Activated B cell treated with CpG ODN at 0.5 μM for 24 hours (primary cell): ENCODE measurements at places on chromosomes 7 and 10. TPM values are rescaled to one million over a fixed set of nuclear protein-coding genes. Genes with fewer than 3 reads are reported as not detected.

GRCh38 chr7:2014391-2015241 is 218.1 kb downstream of the MAD1L1 start:
- no peak for DNase-seq
- H3K27me3 ChIP-seq = no peaks in the 10 kb centered on the region
- no peak overlapping the region for H3K4me3 ChIP-seq
- peaks cover 24% of the 10 kb centered on the region for H3K36me3 ChIP-seq
- H3K4me1 ChIP-seq = peaks cover 20% of the 10 kb centered on the region

DNA sequence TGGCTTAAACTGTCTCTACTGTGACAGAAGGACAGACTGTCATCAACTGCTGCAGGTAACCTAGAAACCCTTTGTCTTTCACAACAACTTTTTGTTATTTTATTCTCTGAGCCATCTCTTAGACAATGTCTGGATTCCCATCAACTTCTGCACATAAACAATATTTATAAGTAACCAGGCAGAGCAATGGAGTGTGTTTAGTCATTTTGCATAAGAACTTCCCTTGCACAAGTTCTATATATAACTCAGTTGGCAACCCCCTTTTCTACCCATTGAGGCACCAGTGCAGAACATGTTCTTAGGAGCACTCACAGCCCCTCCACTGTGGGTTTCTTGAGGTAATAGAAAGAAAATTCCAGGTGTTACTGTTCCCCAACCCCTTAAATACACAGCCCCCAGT is 65.0 kb upstream of the IL6 start:
- H3K36me3 ChIP-seq = peaks cover 46% of the 10 kb centered on the region
- peak overlapping the region; percentile 95 for H3K27ac ChIP-seq
- H3K27me3 ChIP-seq = no peaks in the 10 kb centered on the region
- no peak for DNase-seq

DNA sequence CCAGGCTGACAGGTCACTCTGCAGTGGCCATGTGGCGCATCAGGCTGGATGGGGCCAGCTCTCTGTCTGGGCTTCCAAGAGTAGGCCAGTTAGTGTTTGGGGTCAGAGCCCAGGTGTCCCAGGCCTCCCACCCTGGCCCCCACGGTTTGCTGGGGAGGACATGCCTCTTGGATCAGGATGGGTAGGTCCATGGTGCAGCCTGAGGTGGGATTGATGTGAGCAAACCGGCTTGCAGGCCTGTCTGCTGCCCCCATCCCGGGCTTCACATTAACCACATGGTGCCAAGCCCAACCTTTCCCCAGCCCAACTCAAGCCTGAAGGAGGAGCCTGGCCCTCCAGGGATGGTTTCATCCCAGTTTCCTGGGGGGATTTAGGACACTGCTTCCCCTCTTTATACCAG is 39.2 kb downstream of the LDB3 start:
- H3K4me3 ChIP-seq = no peak overlapping the region
- peaks cover 10% of the 10 kb centered on the region for H3K4me1 ChIP-seq
- no peak for DNase-seq

GRCh38 chr10:99292159-99292558 is 37.0 kb upstream of the CNNM1 start:
- no peak for DNase-seq
- H3K27ac ChIP-seq = no peak overlapping the region
- peaks cover 7% of the 10 kb centered on the region for H3K27me3 ChIP-seq
- H3K36me3 ChIP-seq = no peaks in the 10 kb centered on the region

DNA sequence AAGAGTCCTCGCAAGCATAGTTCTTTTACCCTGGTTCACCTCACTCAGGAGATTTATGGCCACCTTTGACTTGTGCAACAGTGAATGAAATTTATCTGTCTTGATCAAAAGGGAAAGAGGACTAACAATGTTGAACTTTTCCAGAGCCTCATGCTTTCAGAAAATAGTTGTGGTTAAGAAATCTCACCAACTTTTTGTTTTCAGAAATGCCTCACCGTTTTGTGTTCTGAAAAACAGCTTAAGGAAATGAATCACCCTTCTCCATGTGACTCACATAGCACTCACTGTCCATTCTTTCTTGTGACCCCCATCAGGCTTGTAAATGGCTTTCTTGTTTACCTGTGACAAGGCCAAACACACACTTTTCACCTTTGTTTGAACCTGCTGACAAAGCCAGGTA is 148.6 kb upstream of the FAM3C start:
- H3K27ac ChIP-seq = no peak overlapping the region
- no peaks in the 10 kb centered on the region for H3K36me3 ChIP-seq
- no peak for DNase-seq
- H3K27me3 ChIP-seq = no peaks in the 10 kb centered on the region

GRCh38 chr10:45513551-45513950 is 139.5 kb downstream of the ALOX5 start:
- no peaks in the 10 kb centered on the region for H3K27me3 ChIP-seq
- DNase-seq = no peak
- no peak overlapping the region for H3K4me3 ChIP-seq

GRCh38 chr7:100003711-100004661 is 11.4 kb upstream of the ZKSCAN1 start:
- H3K27me3 ChIP-seq = no peaks in the 10 kb centered on the region
- no peak for DNase-seq
- H3K4me3 ChIP-seq = no peak overlapping the region
- no peak overlapping the region for H3K27ac ChIP-seq

GRCh38 chr10:12588091-12588860 is 238.9 kb downstream of the CAMK1D start:
- no peaks in the 10 kb centered on the region for H3K27me3 ChIP-seq
- no peak for DNase-seq
- peaks cover 59% of the 10 kb centered on the region for H3K4me1 ChIP-seq
- peak overlapping the region; percentile 32 for H3K4me3 ChIP-seq
- H3K36me3 ChIP-seq = peaks cover 48% of the 10 kb centered on the region
- H3K27ac ChIP-seq = no peak overlapping the region

DNA sequence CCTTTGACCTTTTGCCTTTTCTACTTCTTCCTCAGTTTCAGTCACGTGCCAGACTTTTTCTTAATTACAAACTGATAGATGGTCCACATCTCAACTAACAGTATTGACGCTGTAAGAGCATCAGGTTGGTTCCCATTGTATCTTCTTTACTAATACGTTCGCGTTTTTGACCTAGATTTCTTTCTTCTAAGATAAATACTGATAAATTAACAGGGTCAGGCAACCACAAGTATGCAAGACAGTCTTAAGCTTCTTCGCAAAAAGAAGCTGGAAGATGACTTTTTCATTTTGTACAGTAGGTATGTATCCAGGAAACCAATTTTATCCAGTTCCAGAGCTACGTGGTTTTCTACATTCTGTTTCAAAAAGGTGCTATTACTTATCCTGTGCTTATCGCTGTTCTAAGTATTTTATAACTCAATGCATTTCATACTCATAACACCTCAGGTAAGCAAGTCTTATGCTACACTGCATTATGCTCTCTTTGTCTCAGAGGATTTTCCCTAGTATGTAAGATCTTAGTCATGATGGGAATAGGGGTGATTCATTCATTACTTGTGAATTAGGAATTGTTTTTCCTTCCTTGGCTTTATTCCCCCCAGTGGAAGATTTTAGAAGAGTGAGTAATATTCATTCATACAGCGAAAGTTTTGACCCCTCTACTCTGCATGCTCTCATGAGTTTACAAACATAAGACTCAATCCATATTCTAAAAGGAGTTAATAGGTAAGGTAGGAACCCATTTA is 955 bp downstream of the DUS4L start:
- peaks cover 9% of the 10 kb centered on the region for H3K36me3 ChIP-seq
- DNase-seq = no peak
- peak overlapping the region; percentile 82 for H3K27ac ChIP-seq
- no peaks in the 10 kb centered on the region for H3K27me3 ChIP-seq
- H3K4me3 ChIP-seq = peak overlapping the region; percentile 93
- peaks cover 41% of the 10 kb centered on the region for H3K4me1 ChIP-seq

DNA sequence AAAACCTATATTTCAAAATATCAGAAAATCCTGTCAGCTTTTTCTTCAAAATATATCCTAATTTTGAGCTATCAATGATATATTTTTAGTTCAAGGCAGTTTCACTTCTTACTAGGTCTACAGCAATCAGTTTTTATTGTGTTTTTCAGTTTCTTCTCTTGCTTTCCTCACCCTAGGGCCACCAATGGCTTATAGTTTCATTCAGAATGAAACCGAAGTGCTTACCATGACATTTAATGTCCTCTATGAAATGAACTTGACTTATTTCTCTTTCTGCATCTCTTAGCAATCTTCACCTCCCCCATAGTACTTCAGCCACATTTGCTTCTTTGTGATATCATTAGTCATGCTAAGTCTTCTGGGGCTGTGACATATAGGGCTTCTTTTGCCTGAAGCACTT is 100.3 kb downstream of the ARL5B start:
- H3K4me3 ChIP-seq = no peak overlapping the region
- H3K36me3 ChIP-seq = no peaks in the 10 kb centered on the region

GRCh38 chr10:131901181-131901829 is 497 bp downstream of the PPP2R2D start:
- H3K27ac ChIP-seq = peak overlapping the region; percentile 80
- peaks cover 6% of the 10 kb centered on the region for H3K27me3 ChIP-seq
- H3K36me3 ChIP-seq = peaks cover 14% of the 10 kb centered on the region
- DNase-seq = peak; percentile 61

DNA sequence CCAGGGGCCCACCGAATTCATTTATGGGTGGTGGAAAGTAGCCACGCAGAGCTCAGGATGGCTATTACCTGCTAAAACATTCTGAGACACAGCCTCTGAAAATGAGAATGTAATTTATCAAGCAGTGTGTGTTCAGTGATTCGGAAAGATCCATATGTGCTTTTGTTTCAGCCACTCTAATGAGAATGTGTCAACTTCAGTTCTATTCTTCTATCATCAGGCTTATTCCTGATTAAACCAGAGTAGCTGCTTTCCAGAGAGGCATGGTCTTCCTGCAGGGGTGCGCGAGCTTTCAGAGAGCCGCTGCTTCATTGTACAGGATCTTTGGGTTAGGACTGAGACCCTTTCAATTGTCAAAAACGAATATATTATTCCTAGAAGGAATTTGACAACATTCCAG is 167.6 kb downstream of the OTUD1 start:
- no peak for DNase-seq
- H3K27ac ChIP-seq = no peak overlapping the region
- peaks cover 2% of the 10 kb centered on the region for H3K27me3 ChIP-seq
- H3K36me3 ChIP-seq = no peaks in the 10 kb centered on the region
- no peak overlapping the region for H3K4me3 ChIP-seq

- H3K27ac ChIP-seq = no peak overlapping the region
- H3K4me3 ChIP-seq = no peak overlapping the region
- peaks cover 7% of the 10 kb centered on the region for H3K4me1 ChIP-seq
- no peak for DNase-seq
These were observed 44.8 kb downstream of the CLIP2 start for GRCh38 chr7:74334030-74334429.

GRCh38 chr10:55224007-55224781 is 423.2 kb upstream of the PCDH15 start:
- no peaks in the 10 kb centered on the region for H3K36me3 ChIP-seq
- no peaks in the 10 kb centered on the region for H3K27me3 ChIP-seq
- no peak overlapping the region for H3K4me3 ChIP-seq
- no peaks in the 10 kb centered on the region for H3K4me1 ChIP-seq

DNA sequence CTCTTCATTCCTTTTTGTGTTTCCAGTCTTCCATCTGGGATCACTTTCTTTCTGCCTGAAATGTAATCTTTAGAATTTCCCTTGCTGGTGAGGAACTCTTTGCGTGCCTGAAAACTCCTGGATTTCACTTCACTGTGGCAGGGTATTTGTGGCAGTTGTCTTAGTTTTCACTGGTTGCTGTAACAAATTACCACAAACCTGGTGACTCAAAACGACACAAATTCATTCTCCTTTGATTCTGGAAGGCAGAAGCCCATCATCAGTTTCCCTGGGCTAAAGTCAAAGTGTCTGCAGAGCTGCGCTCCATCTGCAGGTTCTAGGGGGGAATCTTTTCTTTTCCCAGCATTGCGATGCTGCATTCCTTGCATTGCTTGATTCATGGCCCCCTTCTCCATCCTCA is 109.3 kb downstream of the RBM20 start:
- no peaks in the 10 kb centered on the region for H3K36me3 ChIP-seq
- no peak overlapping the region for H3K27ac ChIP-seq
- no peak overlapping the region for H3K4me3 ChIP-seq
- DNase-seq = no peak
- no peaks in the 10 kb centered on the region for H3K4me1 ChIP-seq

DNA sequence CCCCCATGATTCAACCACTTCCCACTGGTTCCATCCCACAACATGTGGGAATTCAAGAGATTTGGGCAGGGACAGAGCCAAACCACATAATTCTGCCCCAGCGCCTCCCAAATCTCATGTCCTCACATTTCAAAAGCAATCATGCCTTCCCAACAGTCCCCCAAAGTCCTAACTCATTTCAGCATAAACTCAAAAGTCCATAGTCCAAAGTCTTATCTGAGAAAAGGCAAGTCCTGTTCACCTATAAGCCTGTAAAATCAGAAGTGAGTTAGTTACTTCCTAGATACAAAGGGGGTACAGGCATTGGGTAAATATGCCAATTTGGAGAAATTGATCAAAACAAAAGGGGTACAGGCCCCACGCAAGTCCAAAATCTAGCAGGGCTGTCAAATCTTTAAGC is 272.9 kb downstream of the MAGI2 start:
- H3K27me3 ChIP-seq = no peaks in the 10 kb centered on the region
- H3K36me3 ChIP-seq = no peaks in the 10 kb centered on the region
- no peak overlapping the region for H3K4me3 ChIP-seq
- no peak overlapping the region for H3K27ac ChIP-seq

- H3K36me3 ChIP-seq = no peaks in the 10 kb centered on the region
- no peaks in the 10 kb centered on the region for H3K4me1 ChIP-seq
- H3K4me3 ChIP-seq = no peak overlapping the region
- H3K27ac ChIP-seq = no peak overlapping the region
These were observed 7.2 kb upstream of the MBL2 start for GRCh38 chr10:52779541-52780390.

- no peak overlapping the region for H3K27ac ChIP-seq
- DNase-seq = no peak
- no peaks in the 10 kb centered on the region for H3K36me3 ChIP-seq
- H3K4me3 ChIP-seq = no peak overlapping the region
- H3K4me1 ChIP-seq = peaks cover 5% of the 10 kb centered on the region
- peaks cover 2% of the 10 kb centered on the region for H3K27me3 ChIP-seq
These were observed 138.0 kb downstream of the PPP1R9A start for GRCh38 chr7:95045236-95045923.

GRCh38 chr10:103745341-103746247 is 109.8 kb downstream of the SH3PXD2A start:
- no peak for DNase-seq
- H3K36me3 ChIP-seq = no peaks in the 10 kb centered on the region
- no peak overlapping the region for H3K27ac ChIP-seq
- peaks cover 2% of the 10 kb centered on the region for H3K27me3 ChIP-seq
- no peak overlapping the region for H3K4me3 ChIP-seq

- H3K4me3 ChIP-seq = no peak overlapping the region
- peaks cover 53% of the 10 kb centered on the region for H3K36me3 ChIP-seq
- H3K27ac ChIP-seq = no peak overlapping the region
- no peaks in the 10 kb centered on the region for H3K27me3 ChIP-seq
- peaks cover 77% of the 10 kb centered on the region for H3K4me1 ChIP-seq
- DNase-seq = no peak
These were observed 16.3 kb downstream of the SEPTIN7 start for GRCh38 chr7:35817181-35817580.

- no peaks in the 10 kb centered on the region for H3K36me3 ChIP-seq
- no peak overlapping the region for H3K4me3 ChIP-seq
- no peak for DNase-seq
- no peak overlapping the region for H3K27ac ChIP-seq
- peaks cover 12% of the 10 kb centered on the region for H3K27me3 ChIP-seq
These were observed 25.5 kb downstream of the SLC18A2 start for GRCh38 chr10:117266400-117266799.

The LLCFC1 gene
- total RNA-seq = not detected in 2 replicates

The GPAM gene
- total RNA-seq = 8.6 and 10.2 TPM in 2 replicates

The AS3MT gene
- total RNA-seq = 0.31 and 0.46 TPM in 2 replicates

The SNX10 gene
- total RNA-seq = 28.9 and 32.3 TPM in 2 replicates

The CYP2C8 gene
- total RNA-seq = 1.0 and 1.1 TPM in 2 replicates

The EGR2 gene
- 6.1 and 9.4 TPM in 2 replicates for total RNA-seq

The TRIM50 gene
- not detected in 2 replicates for total RNA-seq

The ATG9B gene
- 1.8 and 2.3 TPM in 2 replicates for total RNA-seq

The RBP3 gene
- not detected in 2 replicates for total RNA-seq

The SPDYE18 gene
- total RNA-seq = 0.71 TPM in 2 replicates

The SLC16A12 gene
- not detected in 2 replicates for total RNA-seq

The COL28A1 gene
- total RNA-seq = 0.16 and 0.17 TPM in 2 replicates
